ENCODE measurements at places on chromosomes 5 and 9.

DNA sequence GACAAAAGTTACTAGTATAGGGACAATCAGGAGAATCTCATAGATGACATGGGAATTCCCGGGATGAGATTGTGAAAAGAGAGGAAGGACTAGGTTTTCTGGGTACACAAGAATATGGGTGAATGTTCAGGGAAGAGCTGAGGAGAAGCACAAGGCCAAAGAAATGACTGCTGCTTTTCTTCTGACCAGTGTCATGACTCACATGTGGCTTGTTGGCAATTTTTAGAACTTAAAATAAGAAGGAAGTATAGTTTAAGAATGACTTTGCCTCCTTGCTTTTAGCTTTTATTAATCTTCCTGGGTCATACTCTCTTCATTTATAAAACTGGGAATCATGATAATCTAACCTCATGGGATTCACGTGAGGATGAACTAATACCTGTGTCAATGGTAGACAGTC is 652.4 kb upstream of the MEF2C start:
- no peak for DNase-seq

DNA sequence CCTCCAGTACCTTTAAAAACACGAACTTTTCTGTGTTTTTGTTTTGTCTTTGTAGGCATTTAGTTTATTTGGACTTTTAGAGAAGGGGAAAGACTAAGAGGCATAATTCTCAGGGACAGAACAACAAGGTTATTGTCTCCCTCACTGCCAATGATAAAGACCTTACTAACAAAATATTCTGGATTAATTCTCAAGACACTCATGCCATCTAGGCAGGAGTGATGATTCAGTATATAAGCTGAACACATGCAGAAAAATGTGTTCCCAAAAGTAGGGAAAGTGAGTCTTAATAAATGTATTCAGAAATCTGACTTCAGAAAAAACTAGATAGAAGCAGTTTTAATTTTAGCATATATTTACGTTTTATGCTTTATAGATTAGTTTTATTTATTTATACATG is 17.4 kb upstream of the ASPN start:
- DNase-seq, result no peak

DNA sequence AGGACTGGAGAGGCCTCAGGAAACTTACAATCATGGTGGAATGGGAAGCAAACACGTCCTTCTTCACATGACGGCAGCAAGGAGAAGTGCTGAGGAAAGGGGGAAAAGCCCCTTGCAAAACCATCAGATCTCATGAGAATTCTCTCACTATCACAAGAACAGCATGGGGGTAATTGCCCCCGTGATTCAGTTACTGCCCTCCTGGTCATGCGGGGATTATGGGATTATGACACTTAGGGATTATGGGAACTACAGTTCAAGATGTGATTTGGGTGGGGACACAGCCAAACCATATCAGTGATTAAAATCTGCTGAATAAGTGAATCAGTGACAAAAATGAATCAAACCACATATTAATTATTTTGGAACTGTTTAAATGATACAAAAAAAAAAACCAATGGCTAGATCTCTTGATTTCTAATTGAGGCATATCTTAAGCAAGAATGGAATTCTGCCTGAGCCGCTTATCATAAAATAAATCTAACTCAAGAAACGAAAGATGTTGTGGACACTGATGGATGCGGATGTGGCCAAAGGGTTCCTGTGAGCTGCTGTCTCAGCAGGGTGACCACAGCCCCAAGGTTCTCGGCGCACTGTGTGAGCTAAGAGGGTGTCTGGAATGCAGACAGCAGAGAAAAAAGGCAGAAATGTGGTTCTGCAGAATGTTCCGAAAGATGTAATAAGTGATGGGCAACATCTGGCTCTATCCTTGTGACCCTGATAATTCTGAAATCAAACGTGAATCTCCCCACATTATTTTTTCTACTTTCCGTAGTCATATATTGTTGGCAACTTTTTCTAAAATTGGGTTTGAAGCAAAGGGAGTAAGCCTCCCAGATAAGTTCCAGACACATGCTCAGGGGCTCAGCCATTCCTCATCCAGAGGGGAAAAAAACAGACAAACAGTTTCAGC is 107.2 kb upstream of the ICE1 start:
- no peak for DNase-seq

DNA sequence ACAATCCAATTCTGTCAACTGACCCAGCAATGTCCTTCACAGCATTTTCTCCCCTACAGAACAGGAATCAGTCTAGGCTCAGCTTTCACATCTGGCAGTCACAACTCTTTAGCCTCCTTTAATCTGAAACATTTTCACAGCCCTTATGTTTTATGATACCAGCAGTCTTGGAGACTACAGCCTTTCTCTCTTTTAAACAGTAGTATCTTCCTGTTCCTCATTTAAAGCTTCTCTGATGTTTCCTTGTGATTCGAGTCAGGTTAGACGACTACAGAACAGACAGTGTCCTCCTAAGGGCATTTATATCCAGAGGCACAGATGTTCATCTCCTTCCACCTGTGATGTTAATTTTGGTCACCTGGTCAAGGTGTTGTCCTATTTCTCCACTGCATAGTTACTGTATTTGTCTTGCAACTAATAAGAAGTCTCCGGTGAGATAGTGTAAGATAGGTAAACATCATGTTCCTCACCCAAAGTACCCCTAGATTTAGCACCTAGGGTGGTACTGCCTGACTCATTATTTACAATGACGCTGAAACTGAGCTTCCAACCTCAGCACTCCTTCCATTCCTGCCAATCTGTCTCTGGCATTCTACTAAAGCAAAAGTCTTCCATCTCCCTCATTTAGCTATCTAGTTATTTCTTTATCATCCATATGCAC is 20.7 kb downstream of the TTC39B start:
- DNase-seq, result no peak

DNA sequence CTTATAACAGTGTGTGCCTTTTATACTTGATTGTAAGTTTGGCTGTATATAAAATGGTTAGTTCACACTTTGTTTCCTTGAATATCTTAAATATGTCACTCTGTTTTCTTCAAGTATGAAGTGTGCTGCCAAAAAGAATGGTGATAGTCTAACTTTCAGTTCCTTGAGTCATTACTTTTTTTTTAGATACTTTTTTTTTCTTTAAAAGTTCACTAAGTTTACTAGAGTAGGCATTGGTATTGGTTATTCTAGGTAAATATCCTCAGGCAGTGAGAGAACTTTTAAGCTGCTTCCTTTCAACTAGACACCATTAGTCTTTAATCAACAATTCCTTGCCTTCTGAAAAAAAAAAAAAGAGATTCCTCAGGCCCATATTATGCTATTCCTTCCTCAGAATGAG is 41.9 kb downstream of the SPEF2 start:
- no peak for DNase-seq

DNA sequence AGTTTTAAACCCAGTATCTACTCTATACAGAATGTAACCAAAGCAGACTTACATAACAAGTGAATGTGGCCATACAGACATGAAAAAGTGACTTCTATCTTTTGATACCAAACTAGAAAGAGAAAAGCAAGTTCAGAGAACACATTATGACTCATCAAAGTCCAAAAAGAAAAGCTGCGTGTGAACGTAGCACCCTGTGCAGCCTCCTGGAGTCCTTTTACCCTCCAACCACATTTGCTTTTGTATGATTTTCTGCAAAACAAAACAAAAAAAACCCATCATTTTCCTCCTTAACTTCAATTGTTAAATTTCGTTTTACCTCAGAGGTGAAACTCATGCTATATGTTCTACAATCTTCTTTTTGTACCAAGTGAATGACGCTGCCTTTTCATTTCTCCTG is 2.8 kb upstream of the SMARCA2 start:
- DNase-seq, result no peak

DNA sequence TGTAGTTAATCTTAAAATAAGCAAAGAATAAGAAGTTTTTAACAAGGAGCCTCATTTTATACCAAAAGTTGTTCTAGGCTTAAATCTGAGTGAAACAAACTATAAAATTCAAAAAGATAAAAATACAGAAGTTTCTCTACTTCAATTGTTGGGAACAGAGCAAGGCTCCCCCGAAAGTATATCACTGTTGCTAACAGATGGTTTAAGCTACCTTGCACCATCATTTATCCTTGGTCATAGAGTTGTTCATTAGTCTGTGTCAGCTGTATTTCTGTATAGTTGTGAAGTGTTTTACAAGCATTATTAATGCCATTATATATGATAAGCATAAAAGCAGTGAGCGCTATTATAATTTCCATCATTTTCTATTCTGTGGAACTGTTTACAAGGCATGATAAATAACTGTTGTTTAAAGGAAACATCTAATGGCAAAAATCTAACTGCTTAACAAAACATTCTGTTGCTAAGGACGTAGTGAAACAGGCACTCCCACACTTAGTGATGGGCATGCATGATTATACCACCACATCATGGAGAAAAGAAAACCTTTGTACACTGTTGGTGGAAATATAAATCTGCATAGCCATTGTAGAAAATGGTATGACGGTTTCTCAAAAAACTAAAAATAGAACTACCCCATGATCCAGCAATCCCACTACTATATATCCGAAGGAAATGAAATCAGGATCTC is 23.3 kb upstream of the ACO1 start:
- no peak for DNase-seq

DNA sequence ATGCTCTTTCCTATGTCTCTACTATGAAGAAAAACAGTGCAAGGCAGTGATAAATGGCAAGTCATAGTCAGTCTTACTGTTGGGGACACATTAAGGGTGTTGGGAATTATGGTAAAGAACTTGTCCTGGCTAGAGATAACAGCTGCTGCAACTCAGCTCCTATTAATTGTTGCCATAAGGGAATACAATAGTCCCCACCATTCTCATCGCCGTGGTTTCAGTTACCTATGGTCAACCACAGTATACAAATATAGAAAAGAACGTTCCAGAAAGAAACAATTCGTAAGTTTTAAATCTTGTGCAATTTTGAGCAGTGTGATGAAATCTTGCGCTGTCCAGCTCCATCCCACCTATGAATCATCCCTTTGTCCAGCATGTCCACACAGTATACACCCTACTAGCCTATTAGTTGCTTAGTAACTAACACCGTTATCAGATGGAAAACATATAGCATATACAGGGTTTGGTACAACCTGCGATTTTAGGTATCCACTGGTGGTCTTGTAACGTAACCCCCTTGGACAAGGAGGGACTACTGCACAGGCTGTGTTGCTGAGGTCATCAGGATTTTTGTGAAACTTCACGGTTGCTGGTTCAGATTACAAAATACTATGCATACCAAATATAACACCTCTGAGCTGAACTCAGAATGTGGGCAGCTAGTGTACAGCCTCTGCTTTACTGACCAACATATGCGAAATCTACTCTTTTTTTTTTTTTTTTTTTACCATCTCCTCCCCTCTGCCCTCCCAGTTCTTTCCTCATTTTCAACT is 53.5 kb downstream of the ZFR start:
- DNase-seq, result no peak

DNA sequence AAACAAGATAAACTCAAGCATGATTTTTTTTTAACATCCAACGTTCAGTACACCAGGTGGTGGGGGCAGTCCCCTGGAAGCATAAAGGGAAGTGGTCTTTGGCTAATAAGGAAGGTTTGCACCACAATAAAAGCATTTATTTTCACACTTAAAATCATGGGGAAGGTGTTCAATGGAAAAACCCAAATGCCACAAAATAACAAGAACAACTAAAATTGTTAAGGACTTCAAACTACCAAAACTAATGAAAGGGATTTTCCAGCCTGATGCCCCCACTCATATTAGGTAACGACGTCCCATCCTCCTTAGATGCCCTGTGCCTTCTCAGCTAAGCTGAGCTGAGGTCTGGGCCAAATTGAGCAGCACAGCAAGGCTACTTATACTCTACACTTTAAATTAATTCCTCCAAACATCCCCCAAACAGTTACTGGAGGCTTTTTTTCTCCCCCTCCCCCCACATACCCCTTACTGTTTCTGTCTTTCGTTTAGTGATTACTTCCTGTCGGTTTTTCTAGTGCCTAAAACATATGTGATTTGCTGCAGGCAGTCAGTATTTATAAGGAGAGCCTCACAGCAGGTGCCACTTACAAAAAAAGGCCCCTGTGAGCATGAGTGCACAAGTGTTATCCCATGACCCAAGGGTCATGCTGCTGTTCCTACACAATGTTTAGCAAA is 259.7 kb upstream of the ZNF608 start:
- DNase-seq, result no peak

GRCh38 chr9:69155341-69156030 is 18.6 kb upstream of the TJP2 start:
- no peak for DNase-seq

GRCh38 chr5:66143473-66144073 is 527 bp upstream of the SREK1 start:
- DNase-seq, result no peak

DNA sequence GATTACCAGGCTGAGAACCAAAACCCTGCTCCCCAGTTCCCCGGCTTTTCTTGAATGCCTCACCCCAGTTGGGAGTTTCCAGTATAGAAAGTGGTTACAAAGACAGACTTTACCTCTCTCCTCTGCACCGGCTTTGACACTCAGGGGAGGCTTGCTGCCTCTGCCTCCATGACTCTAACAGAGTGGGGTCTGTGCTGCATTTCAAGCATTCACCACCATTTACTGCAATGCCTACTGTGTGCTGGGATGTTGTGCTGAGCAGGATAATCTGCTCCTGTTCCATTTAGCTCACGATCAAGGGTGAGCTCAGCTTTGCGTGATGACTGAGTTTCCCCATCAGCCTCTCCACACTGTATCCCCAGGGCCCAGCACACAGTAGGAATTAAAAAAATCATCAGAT is 39.9 kb upstream of the AKNA start:
- no peak for DNase-seq

DNA sequence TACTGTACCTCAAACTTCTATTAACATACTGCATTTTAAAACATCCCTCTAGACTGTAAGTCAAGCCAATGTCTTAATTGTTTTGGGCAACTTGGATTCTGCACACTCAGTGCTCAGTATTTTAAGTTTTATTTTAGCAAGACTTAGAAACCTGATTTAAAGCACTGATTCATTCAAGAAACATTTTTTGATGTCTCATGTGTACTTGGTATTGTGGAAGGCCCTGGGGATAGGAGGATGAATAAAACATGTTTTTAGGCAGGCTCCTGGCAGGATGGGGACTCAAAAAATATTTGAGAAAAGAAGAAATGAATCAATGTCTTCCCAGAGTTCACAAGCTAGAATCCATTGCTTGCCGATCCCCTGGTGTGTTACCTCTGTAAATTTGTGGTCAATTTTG is 334.0 kb upstream of the PUM3 start:
- DNase-seq, result no peak

GRCh38 chr9:106218427-106218826 is 524.1 kb downstream of the TMEM38B start:
- no peak for DNase-seq

GRCh38 chr5:91848453-91848852 is 465.3 kb upstream of the ARRDC3 start:
- no peak for DNase-seq
